ENCODE measurements at places on chromosomes 5 and 9. TPM values are rescaled to one million over a fixed set of nuclear protein-coding genes. Genes with fewer than 3 reads are reported as not detected.
A peak's percentile ranks its signal among the peaks of the same experiment; 100 is the strongest.

GRCh38 chr5:122304471-122305215 lies 7.4 kb upstream of the SNCAIP start:
- DNase-seq = no peak

DNA sequence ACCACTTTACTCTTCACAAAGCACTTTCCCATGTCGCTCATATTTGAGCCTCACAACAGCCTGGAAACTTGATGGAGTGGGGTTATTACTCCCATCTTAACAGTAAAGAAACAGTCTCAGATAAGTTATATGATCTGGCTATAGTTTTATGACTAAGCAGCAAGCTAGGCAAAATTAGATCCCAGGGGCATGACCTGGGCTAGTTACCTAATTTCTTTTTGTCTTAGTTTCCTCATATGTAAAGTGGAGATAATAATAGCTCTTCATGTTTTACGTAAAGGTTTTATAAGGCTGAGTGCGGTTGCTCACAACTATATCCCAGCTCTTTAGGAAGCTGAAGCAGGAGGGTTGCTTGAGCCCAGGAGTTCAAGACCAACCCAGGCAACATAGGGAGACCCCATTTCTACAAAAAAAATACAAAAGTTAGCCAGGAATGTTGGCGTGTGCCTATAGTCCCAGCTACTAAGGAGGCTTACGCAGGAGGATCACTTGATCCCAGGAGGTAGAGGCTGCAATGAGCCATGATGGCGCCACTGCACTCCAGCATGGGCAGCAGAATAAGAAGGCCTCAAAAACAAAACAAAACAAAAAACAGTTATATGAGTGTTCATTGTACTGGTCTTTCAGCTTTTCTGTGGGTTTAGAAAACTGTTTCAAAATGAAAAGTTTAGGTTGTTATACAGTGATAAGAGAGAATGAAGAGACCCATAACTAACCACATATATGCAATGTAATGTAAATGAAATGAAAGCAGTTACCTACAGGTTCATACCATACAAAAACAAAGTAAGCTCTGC lies 6.5 kb upstream of the PLIN2 start:
- DNase-seq = no peak

GRCh38 chr9:15837079-15837679 lies 284.3 kb downstream of the CCDC171 start:
- DNase-seq = peak; percentile 51

GRCh38 chr5:79224286-79224984 lies 11.5 kb upstream of the JMY start:
- DNase-seq = no peak

- DNase-seq = no peak
Observed at GRCh38 chr5:68540798-68541590, 325.4 kb downstream of the PIK3R1 start.

DNA sequence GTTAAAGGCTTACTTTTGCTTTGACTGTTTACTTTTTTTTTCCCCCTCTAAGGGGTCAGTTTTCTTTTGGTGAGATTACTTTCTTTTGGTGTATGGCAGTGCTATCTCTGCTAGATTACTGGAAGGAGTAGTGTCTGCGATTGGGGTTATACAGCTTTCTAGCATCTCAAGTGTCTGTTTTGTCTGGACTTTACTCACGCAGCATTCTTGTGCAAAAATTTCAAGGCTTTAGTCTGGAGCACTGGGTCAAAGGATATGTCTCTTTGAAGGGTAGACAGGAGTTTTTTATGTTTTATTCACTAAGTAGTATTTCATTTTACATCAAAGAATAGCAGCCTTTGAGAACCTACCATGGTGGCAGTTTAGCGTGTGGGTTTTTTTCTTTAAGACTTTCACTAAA lies 52.6 kb downstream of the NDUFS4 start:
- no peak for DNase-seq

GRCh38 chr9:110455860-110456259 lies 118.2 kb upstream of the TXNDC8 start:
- no peak for DNase-seq

GRCh38 chr9:137281345-137282116 lies 4.0 kb downstream of the TOR4A start:
- no peak for DNase-seq

- DNase-seq = peak; percentile 25
Observed at GRCh38 chr9:6584881-6585597, 60.5 kb downstream of the GLDC start.

DNA sequence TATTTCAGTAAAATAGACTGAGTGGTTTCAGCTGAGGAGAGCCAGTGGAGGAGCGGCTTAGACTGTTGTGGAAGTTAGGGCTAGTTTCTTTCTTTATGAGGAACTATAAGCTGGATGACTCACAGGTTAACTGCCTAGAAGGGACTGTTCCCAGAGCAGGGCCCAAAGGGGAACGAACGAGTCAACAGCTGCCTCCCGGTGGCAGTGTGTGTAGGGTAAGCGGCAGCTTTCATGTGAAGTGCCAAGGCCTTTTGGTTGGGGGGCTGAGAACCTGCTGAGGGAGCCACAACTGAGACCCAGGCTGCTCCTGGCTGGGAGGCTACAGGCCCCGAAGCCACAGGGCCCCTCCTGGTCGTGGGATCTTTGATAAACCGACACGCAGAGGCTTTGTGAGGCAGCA lies 7.0 kb downstream of the SQSTM1 start:
- no peak for DNase-seq

DNA sequence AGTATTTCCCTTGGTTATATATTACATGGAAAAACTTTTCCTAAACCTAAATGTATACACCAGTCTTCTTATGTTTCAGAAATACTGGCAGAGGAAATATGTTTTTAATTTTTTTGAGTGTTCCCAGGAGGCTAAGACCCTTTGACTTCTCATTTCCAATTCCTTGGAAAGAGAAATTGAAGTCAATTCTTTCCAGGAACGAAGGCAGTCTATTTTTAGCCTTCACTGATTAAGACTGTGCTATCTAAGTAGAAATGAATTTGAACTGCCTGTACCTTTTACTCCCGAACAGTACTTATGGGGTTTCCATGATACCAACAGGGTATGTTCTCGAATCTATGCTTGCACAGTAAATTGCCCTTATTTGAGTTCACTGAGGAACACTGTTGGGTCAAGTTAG lies 340.3 kb upstream of the CD180 start:
- no peak for DNase-seq

DNA sequence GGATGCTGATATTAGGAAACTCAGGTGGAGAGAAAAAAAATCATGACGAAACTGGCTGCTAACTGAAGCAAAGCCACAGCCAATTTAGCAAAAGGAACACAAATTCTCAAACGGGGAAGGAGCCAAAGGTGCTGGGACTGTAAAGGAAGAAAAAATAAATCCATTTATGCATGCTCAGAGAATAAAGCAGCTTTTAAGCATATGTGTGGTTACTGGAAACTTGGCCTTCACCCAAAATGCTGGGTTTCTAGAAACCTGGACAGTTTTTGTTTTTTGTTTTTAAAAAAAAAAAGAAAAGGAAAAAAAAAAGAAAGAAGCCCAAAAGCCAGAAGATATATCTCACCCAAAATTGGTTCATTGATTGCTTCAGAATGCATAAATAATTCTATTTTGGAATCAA lies 8.0 kb downstream of the WHRN start:
- DNase-seq = no peak

DNA sequence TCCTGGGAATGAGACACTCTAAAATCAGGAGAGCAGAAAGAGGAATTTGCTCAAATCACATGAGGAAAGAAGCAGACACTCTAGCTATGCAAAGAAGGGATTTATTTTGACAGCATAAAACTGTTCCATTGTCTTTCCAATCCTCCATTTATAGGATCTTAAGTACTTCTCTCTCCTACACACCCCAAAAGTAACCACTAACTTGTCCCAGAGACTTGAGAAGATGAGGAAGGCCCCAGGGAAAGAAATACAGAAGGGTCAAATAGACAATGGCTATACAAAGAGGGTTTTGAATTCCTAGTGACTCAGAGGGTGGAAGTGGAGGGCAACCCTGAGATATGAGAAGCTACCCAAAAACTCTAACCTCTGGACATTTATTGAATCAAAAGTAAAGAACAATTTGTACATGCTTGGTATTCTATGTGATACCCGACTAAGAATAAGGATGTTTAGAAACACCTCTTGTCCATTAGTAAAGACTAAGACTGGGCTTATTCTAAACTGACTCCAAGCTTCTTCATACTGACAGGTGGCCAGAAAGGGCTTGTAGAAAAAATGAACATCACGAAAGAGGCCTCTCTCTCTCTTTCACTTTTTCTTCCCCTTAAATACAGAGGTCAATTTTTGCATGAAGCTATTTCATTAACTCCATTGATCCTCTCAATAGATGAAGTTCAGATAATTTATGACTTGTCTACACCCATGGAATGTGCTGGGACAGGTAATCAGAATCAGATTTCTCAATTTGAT lies 20.6 kb downstream of the DMAC1 start:
- no peak for DNase-seq

DNA sequence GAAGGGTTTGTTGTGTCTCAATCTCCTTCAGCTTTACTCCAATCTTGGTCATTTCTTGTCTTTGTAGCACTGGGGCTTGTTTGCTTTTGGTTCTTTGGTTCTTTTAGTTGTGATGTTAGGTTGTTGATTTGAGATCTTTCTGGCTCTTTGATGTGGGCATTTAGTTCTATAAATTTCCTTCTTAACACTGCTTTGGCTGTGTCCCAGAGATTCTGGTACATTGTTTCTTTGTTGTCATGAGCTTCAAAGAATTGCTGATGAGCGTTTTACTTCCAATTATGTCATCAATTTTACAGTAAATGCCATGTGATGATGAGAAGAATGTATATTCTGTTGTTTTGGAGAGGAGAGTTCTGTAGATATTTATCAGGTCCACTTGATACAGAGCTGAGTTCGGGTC lies 353.3 kb downstream of the MAN2A1 start:
- no peak for DNase-seq

DNA sequence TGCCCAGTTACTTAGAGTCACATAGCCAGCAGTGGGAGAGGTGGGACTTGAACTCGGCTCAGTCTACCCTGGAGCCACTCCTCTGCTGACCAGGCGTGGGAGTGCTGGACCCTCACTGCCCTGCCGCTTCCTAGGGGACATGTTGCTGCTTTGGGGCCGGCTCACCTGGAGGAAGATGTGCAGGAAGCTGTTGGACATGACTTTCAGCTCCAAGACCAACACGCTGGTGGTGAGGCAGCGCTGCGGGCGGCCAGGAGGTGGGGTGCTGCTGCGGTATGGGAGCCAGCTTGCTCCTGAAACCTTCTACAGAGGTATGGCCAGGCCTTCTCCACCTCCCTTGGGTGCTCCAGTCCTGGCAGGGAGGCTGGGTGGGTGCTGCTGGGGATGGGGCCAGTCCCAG lies 3.4 kb upstream of the CACFD1 start:
- DNase-seq = no peak

DNA sequence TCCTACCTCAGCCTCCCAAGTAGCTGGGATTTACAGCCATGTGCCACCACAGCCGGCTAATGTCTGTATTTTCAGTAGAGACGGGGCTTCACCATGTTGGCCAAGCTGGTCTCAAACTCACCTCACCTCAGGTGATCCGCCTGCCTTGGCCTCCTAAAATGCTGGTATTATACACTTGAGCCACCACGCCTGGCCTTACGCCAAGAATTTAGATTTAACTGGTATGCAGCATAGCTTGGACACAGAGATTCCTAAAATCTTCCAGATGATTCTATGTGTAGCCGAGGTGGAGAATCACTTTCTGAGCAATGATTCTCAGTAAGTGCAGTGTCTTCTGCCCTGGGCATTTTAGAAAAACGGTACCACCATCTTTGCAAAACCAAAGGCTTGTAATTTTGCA lies 74.1 kb downstream of the HABP4 start:
- DNase-seq = no peak

Gene SEMA6A
- 57.8 TPM for polyA plus RNA-seq

Gene NOXA1
- 2.9 TPM for polyA plus RNA-seq

Gene EPB41L4B
- polyA plus RNA-seq = 6.5 TPM
